ENCODE measurements at places on chromosomes 11 and 22. TPM values are rescaled to one million over a fixed set of nuclear protein-coding genes. Genes with fewer than 3 reads are reported as not detected.

DNA sequence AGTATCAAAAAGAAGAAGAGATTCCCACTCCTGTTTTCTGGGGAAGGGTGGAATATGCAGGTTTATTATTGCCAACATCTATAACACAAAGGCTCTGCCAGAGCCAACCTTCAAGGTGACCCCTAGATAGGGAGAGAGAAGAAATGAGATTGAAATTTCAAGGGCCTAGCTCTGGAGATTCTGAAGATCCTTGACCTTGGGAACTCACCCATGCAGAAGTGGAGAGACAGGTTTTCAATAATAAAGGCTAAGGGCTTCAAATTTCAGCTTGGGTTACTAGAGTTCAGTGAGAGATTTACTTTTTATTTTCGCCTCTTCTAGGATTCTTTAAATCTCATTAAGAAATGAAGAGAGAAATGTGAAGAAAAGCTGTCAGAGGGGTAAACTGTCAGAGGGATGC is 98.4 kb downstream of the CD44 start:
- DNase-seq = no peak

- no peak for DNase-seq
These were observed 29.9 kb downstream of the GNAZ start for GRCh38 chr22:23100124-23100801.

Gene WT1
- 46.6 TPM for total RNA-seq

GRCh38 chr11:30479899-30480298 is 106.3 kb downstream of the MPPED2 start:
- DNase-seq = no peak

Gene MS4A3
- total RNA-seq = not detected

DNA sequence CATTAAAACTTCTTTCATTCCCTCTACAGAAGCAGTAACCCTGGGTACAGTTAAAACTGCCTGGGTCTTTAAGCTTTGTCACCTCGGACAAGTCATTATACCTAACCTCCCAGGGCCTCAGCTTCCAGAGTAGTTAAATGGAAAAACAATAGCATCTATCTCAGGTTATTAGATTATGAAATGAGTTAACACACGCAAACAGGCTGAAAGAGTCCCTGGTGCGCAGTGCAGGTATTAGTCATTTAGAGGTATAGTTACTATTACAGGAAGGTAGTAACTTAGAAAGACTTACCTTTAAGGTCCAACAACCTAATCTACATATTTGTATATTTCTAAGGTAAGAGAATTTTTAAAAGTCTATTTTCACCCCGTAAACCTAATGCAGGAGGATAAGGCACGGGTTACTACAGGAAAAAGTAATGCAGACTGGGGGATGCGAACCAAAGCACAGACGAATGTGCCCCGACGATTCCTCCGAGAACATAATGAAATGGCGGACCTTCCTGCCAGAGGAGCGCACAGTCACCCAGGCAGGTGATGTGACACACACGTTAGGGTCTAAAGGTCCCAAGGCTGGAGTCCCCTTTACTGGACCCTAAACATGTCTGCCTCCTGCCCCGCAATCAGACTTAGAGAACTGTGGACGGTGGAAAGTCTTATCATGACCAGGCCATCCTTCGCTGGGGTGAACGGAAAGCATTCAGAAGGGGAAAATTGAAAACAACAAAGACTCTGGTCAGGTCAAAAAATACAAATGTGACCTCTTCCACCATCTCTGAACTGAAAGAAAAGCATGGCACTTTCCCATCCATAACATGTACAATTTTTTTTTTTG is 1.3 kb downstream of the NAP1L4 start:
- DNase-seq = no peak

DNA sequence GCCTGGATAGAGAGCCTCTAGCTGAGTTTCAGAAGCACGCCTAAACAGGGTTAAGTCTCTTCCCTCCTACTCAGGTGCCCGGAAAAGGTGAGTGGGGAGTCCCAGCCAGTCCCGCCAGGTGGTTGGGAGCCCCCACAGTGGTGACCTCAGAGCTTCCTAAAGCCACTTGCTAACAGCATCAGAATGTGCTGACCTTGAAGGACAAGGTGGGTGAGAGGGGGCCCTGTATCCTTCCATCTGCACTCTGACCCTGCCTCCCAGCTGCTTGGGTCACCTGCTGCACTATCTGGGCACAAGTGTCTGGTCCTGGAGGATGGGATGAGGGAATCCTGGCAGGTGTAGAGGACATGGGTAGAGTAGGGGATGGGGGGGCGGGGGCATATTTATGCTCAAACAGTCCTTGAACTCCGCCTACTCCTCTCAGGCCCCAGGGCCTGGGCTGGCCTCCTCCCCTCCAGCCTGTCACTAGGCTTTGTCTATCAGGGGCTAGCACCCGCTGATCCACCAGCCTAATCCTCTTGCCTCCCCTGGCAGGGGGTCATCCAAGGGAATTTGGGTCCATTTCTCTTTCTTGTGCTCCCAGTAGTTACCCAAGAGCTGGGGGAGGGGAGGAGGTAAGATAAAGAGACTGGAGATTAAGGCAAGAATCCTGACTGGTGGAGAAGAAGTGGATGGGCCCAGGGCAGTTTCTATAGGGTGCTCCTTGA is 3.4 kb downstream of the USP2 start:
- DNase-seq = no peak

Gene CDC42EP1
- total RNA-seq = 30.3 TPM

Gene PAMR1
- 278 TPM for total RNA-seq

Gene LARGE2
- total RNA-seq = not detected

DNA sequence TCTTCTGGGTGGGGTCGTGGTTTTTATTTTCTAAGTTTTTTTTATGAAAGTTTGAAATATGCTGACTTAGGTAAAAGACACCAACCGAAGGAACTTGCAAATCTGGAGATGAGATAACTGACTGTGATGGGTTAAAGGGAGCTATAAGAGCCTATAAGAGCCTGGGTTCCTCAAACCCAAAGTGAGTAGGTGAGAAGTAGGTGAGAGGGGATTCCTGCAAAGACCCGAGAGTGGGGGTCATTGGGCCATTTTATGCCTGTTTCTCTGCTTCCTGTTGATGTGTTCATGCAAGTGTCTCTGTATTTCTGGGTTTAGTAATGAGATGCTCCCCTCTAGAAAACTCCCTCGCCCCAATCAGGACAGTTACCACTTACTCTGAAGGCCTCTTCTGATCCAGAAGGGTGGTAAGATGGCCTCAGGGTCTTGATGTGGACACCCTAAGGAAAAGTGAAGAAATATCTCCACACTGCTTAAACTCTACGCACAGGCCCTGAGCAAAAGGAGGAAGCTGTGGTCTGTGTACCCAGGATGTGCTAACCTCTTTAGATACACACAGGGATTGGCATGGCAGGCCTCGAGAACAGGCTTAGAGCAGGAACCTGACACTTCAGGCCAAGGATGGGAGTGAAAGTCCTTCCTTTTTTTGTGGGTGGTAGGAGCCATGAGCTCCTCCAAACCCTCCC is 1.8 kb downstream of the FLI1 start:
- peak; percentile 39 for DNase-seq

DNA sequence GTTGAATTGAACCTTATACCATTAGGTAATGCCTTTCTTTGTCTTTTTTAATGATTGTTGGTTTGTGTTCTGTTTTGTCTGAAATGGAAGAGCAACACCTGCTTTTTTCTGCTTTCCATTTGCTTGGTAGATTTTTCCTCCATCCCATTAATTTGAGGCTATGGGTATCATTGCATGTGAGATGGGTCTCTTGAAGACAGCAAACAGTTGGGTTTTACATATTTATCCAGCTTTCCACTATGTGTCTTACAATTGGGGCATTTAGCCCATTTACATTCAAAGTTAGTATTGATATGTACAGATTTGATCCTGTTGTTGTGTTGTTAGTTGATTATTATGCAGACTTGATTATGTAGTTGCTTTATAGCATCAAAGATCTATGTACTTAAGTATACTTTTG is 21.1 kb upstream of the RAB38 start:
- DNase-seq = no peak

DNA sequence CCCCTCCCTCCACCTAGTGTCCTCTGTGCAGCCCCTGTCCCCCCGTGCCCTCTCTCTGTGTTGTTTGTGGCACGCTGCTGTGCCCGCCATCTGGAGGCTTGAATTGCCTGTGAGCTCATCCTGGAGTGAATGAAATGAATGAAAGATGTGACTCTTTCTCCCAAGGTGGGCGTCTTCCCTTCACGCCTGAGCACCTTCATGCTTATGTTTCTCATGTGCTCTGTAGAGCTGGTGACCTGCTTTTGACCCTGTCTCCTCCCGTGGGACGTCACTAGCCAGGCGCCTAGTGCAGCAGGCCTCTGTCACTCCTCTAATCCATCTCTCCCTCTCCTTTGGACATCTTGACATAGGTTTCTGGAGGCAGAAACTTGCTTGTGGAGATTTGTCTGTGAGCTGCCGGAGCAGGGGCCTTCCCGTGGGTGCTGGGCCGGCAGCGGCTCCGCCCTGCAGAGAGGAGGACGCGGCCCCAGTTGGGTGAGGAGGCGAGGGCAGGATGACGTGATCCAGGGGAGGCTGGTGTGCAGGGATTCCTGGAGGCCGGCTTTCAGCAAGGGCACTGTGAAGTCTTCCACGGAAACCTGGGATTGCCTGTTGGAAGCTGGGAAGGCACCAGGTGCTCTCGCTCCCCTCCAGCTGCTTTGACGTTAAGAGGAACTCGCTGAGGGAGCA is 40.6 kb downstream of the MUC6 start:
- no peak for DNase-seq

- no peak for DNase-seq
These were observed 339.6 kb downstream of the TBC1D22A start for GRCh38 chr22:47102081-47102480.

- peak; percentile 29 for DNase-seq
These were observed 5.7 kb downstream of the ZP1 start for GRCh38 chr11:60872961-60873524.

DNA sequence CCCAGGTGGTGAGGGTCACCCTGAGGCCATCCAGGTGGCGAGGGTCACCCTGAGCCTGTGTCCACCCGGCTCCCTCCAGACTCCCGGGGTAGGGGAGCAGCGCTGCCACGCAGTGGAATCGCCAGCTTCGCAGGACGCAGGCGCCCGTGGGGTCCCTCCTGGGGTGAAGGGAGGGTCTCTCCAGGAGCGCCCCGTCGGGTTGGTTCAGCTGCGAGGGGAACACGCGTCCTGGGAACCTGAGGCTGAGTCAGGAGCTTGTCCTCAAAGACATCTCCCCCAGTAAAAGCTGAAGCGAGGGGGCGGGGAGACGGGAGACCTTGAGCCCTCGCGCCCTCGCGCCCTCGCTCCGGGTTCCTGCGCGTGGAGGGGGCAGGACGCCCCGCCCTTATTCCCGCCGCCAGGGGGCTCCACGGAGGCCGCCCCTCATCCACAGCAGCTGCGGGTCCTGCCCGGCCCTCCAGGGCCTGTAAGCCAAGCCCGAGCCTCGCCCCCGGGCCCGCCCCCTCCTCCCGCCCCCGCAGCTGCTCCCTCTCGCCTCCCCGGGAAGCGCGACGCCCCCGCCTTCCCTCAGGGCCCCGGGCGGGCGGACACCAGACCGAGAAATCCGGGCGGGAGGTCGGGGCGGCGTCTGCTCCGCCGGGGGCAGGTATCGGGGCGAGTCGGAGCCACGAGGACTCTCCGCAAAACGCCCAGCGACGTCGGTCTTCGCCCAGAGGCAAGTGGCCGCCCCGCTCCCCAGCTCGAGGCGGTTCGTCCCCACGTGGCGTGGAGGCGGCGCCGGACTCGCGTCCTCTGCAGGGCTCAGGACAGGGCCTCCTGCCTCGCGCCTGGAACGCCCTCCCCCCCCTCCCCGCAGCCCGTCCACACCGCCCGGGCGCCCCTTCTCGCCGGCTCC is 22.8 kb downstream of the PIM3 start:
- no peak for DNase-seq

GRCh38 chr11:1598816-1599215 is 722 bp upstream of the KRTAP5-2 start:
- DNase-seq = no peak

- no peak for DNase-seq
These were observed 47.6 kb downstream of the SCGB1A1 start for GRCh38 chr11:62466444-62466843.

GRCh38 chr11:114059278-114059983 is at the start of gene ZBTB16:
Gene ZBTB16 (plus strand): TSS chr11:114059711. CDS start chr11:114063301, 3,590 bp downstream.
- DNase-seq = no peak

Gene FADS2
- total RNA-seq = 125 TPM

Gene PSMC3
- 128 TPM for total RNA-seq

Gene CATSPERZ
- total RNA-seq = not detected

Gene CCDC116
- 0.25 TPM for total RNA-seq

DNA sequence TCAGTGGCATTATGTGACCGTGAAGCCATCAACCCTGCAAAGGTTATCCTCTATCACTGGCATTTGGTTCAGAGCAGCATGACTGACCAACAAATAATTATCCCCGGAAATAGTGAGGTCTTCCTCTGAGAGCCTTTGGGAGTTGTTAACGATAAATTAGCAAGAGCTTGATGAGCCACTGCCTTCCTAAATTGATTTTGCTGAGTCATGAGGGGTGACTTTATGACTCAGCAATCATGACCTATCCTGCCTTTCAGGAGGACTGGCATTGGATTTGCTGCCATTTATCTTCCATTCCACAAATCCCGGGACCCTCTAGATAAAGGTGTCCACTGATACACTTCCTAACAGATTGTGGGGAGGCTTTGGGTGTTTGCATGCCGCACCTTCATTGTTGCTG is 80.8 kb upstream of the MTNR1B start:
- DNase-seq = no peak

GRCh38 chr22:23137905-23138561 is 3.8 kb downstream of the RSPH14 start:
- no peak for DNase-seq

- peak; percentile 47 for DNase-seq
These were observed 188.6 kb downstream of the HIPK3 start for GRCh38 chr11:33445761-33446161.

GRCh38 chr11:59728154-59728553 is 14.5 kb upstream of the OR10V1 start:
- no peak for DNase-seq

- DNase-seq = no peak
These were observed 987 bp downstream of the C1QTNF6 start for GRCh38 chr22:37186997-37187522.

Gene HARBI1
- total RNA-seq = 4.5 TPM

Gene TBX10
- not detected for total RNA-seq

GRCh38 chr22:19039796-19040280 is 82.4 kb downstream of the DGCR2 start:
- no peak for DNase-seq

DNA sequence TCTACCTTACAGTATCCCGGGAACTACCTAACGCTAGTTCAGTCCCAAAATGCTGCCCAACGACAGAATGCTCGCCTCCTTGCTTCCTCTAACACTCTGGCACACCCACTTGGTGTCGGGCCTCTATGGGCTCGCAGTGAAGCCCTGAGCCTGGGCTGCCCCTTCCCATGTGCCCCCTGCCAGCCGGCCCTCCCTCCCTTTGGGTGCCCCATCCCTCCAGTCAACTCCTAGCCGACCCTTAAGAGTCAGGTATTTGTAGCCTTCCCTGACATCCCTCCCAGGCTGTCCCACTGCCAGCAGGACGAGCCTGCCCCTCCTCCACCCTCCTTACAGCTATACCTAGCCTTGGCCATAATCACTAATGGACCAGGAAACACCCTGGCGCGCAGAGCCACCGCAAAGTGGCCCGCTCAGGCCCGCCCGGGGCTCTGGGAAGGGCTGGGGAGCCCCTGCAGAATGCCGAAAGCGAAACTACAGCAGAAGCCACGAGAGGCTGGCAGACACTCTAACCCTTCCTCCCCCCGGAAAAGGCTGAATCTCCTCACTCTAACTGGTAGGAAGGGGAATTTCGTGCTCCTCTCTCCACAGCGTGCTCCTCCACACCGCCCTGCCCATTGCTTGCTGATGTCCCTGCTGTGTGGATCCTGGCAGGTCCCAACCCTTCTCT is 8.2 kb downstream of the CBX7 start:
- DNase-seq = peak; percentile 43
